ENCODE measurements at places on chromosomes 12 and 14.

- peak; percentile 92 for DNase-seq
Observed at GRCh38 chr12:114936148-114937079, 252.4 kb upstream of the TBX3 start.

DNA sequence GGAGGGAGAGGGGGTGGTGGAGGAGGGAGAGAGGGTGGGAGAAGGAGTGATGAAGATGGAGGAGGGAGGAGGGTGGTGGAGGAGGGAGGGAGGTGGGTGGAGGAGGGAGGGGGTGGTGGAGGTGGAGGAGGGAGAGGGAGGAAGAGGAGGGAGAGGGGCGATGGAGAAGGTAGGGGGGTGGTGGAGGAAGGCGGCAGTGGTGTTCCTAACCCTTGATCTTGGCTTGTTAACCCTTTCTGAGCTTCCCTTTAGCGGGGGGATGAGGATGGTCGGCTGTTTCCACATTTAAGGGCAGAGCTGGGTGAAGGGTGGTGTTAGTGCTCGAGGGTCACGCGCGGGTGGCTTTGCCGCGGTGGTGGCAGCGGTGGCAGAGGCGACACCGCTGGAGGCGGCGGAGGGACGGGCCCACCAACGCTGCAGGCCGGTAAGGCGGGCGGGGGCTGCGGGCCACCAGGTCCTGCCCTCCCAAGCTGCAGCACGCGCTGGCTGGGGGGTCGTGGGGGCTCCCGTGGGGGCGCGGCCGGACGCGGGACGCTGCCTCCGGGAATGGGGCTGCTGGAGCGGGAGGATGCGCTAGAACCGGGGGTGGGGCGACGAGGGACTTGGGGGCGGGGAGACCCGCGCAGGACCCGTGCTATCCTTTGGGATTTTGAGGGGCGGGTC is 156.3 kb downstream of the PTPN11 start:
- DNase-seq, result no peak

- DNase-seq, result no peak
Observed at GRCh38 chr12:7695237-7695560, 376 bp downstream of the GDF3 start.

DNA sequence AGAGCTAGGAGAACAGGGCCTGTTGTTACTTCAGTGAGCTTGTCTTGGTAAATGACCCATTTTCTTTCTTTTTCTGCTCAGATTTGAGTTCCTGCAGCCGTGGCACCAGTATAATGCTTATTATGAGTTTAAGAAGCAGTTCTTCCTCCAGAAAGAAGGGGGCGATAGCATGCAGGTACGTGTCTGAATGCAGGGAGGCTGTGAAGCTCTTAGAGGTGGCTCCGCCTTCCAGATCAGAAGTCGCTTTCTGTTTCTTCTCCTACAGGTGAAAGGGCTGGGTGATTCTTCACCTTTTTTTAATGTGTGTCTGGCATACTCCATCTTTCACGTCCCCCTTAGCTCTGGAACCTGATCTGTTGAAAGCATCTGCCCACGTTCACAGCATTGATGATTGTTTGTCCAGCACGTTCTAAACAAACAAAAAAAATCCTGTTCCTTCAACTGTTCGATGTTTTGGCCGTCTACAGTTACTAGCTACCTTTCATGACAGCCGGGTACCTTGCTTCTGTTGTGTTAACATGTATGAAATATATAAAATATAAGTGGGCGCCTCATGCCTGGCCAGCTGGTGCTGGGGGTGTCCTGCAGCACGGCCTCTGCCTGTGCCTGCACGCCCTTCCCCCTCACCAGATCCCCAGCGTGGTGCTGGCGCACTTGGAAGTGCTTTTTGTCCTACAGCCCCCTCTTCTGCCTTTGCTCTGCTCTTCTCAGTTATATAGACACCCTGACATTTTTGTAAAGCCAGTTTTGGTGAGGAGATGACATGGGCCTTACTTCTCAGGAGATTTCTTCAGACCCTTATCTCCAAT is 44.6 kb downstream of the SFSWAP start:
- peak; percentile 10 for DNase-seq

GRCh38 chr14:60353420-60353819 is 104.4 kb downstream of the PPM1A start:
- no peak for DNase-seq

DNA sequence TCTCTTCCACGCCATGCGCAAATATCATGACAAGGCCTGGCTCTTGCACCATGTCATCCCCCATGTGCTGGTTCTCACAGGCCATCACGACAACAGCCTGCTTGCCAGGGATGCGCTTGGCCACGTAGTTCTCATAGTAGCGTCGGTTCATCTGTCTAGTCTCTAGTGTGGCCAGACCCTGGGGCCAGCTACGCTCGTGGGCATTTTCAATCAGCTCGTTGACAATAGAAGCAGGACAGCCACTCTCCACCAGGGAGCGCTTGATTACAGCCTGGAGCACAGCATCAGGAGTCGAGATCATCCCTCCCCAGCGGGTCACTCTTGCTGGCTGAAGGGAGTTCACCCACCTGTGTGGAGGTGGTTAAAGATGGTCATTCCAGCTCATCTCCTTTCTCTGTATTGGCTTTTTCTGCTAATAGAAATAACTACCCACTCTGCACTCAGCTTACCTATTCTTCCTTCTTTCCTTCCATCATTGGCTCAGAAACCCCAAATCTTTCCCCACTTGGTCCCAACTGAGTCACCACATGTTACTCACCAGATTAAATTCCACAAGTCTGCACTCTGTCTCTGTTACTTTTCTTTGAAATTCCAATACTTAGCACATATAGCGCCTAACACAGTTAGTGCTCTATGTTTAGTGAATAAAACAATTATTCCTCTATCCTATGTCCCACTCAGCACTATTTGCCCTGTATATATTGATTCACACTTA is 15.1 kb downstream of the RNF41 start:
- no peak for DNase-seq

DNA sequence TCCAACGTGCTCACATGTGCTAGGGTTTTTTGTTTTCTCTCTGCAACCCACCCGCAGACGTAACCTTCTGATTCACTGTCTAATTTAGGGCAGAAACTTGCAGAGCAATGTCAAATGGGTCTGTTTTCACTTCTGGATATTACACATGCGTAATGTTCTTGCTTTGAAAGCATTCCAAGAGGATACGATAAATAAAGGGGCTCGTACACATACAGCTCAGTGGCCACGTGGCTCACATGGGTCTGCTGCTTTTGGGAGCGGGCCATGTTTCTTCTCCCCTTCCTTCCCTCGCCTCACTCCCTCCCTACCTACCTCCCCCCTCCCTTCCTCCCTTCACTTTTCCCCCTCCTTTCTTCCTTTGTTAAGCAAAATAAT is 23.4 kb downstream of the CACNA1C start:
- DNase-seq, result no peak

DNA sequence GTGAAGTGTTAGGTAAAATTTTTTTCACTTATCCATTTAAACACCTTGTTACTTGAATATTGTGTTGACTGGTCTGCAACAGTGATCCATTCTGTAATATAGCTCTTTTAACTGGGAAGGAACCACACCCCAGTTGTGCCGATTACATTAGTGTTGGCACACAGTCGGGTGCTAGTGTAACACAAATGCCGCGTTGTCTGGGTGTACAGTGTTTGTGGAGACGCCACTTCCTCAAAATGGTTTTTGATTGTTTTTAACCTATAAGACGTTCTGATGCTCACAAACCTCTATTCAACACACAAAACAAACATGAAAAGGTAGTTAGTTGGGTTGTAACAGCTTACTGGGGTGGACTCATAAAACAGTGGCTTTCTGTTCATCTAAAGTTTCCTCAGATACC is 48.0 kb upstream of the TRAF3 start:
- DNase-seq, result no peak

DNA sequence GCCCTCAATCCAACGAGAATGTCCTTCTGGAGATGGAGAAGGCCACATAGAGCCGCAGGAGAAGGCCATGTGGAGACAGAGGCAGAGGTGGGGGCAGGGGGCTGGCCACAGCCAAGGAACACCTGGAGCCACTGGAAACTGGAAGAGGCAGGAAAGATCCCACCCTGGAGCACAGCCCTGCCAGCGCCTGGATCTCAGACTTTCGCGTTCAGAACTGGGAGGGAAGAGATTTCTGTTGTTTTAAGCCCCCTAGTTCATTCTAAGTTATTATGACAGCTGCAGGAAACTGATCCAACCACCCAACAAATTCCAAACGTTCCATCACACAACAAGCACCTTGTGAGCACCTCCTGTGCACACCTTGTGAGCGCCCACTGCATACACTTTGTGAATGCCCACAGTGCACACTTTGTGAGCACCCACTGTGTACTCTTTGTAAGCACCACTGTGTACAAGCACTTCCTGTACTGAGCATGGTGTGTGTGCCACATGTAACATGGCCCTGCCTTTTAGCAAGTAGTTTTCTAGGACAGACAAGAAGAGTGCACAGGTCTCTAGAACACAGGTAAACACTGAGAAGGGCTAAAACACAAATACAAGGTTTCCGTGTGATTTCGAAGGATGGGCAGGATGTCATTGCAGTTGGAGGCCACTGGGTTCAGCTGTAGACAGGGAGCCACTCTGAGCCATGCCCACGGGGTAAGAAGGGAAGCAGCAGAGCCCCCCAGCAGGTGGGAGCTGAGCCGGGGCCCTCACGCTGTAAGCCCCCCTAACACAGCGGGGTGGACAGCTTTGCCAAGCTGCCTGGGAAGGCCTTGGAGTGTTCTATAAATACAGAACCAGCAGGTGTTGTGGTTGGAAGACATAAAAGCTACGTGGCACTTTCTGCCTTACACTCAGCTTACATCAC is 15.4 kb downstream of the RIMBP2 start:
- DNase-seq, result no peak

DNA sequence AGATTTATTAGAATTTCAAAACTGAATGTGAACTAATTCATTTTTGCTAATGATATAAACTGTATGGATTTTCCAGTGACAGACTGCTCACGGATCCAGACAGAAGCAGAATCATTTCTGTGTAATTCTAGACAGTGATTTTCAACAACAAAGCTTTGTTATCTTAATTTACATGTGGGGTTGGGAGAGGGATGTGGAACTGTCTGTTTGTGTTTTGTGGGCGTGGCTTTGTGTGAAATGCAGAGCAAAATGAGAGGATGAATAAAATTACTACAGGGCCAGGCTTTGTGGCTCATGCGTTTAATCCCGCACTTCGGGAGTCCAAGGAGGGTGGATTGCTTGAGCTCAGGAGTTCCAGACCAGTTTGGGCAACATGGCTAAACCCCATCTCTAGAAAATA is 834.7 kb downstream of the GALC start:
- no peak for DNase-seq

DNA sequence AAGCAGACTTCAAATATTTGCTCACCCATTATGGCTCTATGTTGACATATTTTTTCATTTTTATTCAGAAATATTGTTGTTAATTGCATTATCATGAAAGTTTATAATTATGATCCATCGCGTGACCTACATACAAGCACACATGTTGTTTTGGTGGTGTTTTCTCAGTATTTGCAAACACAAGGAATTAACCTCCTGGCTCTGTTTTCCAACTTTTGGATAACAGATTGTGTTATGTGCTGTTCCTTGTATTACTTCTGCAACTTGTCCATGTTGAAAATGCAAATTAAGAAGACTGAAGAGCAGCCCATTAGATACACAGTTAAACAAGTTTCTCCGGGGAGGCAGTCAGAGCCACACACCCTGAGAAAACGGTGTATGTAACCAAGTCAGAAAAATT is 201.2 kb downstream of the SEC23A start:
- DNase-seq, result no peak

GRCh38 chr14:72521968-72522741 is 371.7 kb downstream of the DPF3 start:
- no peak for DNase-seq

DNA sequence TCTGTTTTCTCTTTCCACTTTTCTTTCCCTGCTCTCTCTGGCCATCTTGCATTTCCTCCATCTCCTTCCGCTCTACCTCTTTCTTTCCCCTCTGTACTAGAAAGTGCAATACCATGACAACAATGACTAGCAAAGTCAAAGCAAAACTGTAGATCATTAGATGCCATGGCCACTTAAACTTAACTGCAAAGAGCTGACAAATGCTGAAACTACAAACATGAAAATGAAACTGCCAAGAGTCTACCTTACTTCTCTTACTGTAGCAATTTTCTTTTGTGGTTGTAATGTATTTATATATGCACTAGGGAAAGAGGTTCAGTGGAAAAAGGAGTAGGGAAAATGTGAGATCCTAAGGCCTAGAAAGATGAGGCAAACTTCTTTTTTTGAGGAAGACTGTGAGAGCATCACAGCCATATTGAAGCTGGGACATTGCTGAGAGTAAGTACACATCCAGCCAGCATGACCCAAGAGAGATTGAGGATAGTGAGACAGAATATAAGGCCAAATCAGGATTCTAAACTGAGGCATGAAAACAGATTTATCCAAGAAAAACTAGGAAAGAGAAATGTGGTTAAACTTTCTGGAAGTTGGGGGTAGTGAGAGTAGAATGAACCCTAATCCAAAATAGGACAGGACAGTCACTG is 276.6 kb upstream of the NAV3 start:
- DNase-seq, result no peak

GRCh38 chr12:29239336-29239735 is 90.3 kb downstream of the FAR2 start:
- DNase-seq, result no peak

DNA sequence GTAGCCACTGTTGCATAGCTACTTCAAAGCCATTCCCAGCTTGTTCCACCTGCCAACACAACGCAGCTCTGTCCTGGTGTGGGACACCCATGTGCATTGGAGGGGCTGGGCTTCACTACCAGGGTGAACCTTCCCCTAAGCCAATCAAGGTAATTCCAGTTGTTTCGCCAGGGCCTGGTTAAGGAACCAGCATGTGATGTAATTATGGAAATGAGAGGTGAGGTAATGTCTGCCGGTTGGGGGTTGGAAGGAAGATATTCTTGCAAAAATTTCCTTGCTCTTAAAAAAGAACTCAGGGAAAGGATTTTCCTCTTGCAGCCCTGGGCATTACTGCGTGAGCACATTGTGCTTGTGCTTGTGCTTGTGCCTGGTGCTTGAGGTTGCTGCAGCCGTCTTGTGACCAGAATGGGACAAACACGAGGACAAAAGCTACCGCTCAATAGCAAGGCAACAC is 14.9 kb downstream of the TUBA1C start:
- no peak for DNase-seq

DNA sequence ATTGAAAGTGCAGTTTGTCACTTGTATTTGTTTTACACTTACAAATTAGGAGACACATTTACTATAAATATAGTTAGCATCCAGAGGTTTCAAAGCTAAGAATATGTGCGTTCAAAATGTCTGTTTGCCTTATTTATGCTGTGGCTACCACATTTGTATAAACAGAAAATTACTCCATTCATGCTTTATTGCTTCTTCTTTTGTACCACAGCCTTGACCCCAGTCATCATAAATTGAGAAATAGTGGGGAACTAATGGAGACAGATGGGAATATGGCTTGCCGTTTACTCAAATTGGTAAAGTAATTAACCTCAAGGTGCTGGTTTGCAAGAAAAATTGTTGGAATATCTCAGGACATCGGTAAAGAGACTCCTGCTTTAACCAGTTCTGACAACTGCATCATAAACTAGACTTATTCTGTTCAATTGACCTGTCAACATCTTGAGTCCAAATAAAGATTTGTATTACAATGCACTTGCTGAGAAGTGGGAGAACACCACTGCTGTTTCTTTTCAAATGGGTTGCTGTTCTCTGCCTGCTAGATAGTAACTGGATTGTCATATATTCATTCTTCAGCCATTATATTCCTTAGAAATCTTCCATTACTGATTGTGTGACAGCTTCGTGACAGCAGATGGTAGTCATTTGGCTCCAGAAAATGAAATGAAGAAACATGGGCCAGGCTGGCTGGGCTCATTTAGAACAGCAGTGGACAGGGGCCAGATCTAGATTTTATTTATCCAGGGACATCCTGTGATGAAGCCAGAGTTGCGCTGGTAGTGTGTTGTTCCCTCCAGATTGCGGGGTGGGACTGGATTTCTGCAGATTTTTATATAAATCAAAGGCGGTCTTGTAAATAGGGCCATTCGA is 354.4 kb downstream of the EGLN3 start:
- no peak for DNase-seq

All from RCC 7860 (cell line).